Right renal pelvis (tissue), 4 donors: ENCODE measurements at places on chromosomes 1 and 21. TPM values are rescaled to one million over a fixed set of nuclear protein-coding genes. Genes with fewer than 3 reads are reported as not detected.

DNA sequence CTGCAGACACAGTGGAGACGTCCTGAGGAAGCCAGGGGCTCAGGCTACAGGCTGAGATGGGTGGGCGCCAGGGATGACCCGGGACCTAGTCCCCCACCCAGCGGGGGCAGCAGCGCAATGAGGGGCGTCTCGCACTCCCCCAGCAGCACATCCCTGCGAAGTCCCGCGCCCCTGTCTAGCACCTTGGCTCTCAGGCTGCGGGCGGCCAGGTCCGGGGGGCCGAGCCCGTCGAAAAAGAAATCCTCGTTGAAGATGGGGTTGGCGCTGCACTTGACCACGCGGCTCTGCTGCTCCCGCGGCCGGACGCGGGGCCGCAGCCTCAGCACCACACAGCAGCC lies 1.8 kb downstream of the C2CD4D start:
- no peak for DNase-seq

DNA sequence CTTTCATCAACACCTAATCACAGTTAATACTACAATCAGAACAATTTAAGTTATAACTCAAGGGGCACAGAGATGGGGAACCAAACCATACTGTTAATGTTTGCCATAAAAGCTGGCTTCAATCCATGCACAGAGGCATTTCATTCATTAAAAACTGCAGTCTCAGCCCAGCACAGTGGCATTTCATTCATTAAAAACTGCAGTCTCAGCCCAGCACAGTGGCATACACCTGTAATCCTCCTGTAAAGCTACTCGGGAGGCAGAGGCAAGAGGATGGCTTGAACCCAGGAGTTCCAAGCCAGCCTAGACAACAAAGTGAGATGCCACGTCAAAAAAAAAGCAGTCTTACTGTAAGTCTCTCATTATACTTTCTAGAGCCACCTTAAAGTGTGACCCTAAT lies 29.2 kb downstream of the ARID4B start:
- no peak for DNase-seq

Gene FCER1A
- 0.61 TPM for polyA plus RNA-seq

DNA sequence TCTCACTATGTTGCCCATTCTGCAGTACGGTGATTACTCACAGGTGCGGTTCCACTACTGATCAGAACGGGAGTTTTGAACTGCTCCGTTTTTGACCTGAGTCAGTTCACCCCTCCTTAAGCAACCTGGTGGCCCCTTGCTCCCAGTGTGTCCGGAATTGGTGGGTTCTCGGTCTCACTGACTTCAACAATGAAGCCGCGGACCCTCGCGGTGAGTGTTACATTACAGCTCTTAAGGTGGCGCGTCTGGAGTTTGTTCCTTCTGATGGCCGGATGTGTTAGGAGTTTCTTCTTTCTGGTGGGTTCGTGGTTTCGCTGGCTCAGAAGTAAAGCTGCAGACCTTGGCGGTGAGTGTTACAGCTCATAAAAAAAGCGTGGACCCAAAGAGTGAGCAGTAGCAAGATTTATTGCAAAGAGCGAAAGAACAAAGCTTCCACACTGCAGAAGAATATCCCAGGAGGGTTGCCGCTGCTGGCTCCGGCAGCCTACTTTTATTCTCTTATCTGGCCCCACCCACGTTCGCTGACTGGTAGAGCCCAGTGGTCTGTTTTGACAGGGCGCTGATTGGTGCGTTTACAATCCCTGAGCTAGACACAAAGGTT lies 17.6 kb upstream of the PARP1 start:
- DNase-seq: no peak

Gene ZNF684
- 12.1 TPM for polyA plus RNA-seq

GRCh38 chr1:218946147-218946546 lies 227.5 kb upstream of the LYPLAL1 start:
- DNase-seq: no peak
